T-helper 9 cell (primary cell): ENCODE measurements at places on chromosomes 3 and 15.

DNA sequence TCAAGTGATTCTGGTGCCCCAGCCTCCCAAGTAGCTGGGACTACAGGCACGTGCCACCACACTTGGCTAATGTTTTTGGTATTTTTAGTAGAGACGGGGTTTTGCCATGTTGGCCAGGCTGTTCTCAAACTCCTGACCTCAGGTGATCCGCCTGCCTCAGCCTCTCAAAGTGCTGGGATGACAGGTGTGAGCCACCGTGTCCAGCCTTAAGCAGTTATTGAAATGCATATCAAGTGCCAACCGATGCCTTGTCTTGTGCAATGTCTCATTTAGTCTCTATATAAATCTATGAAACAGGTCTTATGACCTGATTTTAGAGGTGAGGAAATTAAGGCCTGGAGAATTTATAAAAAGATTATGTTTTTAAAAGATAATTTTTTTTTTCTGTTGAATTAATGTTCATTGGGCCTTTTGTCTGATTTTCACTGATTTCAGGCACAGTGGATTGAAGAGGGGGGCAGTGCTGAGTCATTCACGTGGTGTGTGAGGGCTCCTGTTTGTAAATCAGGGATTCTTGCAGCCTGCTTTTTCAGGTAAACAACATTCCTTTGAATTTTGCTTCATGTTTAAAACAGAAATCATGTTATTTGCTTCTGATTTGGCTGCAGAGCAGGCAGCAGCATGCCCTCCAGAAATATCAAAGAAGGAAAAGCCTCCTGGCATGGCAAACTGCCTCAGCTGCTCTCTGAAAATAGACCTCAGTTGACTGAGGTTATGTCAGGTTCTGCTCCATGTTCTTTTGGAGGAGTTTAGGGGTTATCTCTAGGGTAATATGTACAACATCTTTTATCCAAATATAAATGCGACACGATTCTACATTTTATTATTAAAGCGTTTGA lies 407.0 kb upstream of the RGMA start:
- no peak for DNase-seq

DNA sequence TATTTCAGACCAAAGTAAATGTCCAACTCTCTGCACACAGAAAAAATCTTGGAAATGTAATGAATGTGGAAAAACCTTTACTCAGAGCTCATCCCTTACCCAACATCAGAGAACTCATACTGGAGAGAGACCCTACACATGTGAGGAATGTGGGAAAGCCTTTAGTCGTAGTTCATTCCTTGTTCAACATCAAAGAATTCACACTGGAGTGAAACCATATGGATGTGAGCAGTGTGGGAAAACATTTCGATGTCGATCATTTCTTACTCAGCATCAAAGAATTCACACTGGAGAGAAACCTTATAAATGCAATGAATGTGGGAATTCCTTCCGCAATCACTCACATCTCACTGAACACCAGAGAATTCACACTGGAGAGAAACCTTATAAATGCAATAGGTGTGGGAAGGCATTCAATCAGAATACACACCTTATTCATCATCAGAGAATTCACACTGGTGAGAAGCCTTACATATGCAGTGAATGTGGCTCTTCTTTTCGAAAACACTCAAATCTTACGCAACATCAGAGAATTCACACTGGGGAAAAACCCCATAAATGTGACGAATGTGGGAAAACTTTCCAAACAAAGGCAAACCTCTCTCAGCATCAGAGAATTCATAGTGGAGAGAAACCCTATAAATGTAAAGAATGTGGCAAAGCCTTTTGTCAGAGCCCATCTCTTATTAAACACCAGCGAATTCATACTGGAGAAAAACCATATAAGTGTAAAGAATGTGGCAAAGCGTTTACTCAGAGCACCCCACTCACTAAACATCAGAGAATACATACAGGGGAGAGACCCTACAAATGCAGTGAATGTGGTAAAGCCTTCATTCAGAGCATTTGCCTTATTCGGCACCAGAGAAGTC lies 8.0 kb upstream of the ZNF501 start:
- DNase-seq, result no peak

DNA sequence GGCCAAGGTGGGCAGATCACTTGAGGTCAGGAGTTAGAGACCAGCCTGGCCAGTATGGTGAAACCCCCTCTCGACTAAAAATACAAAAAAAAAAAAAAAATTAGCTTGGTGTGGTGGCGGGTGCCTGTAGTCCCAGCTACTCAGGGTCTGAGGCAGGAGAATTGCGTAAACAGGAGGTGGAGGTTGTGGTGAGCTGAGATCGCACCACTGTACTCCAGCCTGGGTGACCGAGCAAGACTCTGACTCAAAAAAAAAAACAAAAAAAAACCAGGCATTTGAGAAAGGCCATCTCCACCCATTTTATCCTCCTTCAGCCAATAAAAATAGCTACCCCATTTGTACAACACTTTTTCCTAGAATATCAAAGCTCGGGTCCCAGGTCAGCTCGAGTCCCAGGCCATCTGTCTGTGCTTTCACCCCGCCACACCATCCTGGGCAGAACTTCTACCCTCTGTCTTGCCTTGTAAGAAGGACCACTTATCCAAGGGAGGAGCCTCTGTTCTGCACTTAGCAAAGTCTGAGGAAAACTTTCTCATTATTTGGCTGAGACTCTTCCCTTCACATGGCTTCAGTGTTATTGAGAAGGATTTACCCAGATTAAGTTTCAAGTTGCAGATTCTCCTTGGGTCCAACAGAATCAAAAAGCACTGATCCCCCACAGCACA lies 99.1 kb downstream of the MESD start:
- no peak for DNase-seq

GRCh38 chr3:46062679-46063078 lies 35.4 kb upstream of the XCR1 start:
- no peak for DNase-seq

GRCh38 chr15:90153658-90154057 lies 47.5 kb upstream of the SEMA4B start:
- no peak for DNase-seq
